ENCODE measurements at places on chromosomes 7 and 10. TPM values are rescaled to one million over a fixed set of nuclear protein-coding genes. Genes with fewer than 3 reads are reported as not detected.

Gene IFIT1
- 4.2 TPM for polyA plus RNA-seq

Gene SCRN1
- polyA plus RNA-seq = 0.80 TPM

Gene NPFFR1
- polyA plus RNA-seq = 0.01 TPM

Gene JAKMIP3
- polyA plus RNA-seq = 0.86 TPM

Gene FAM25A
- not detected for polyA plus RNA-seq

Gene IGF2BP3
- 0.03 TPM for polyA plus RNA-seq
